ENCODE measurements at places on chromosomes 12 and 14.

DNA sequence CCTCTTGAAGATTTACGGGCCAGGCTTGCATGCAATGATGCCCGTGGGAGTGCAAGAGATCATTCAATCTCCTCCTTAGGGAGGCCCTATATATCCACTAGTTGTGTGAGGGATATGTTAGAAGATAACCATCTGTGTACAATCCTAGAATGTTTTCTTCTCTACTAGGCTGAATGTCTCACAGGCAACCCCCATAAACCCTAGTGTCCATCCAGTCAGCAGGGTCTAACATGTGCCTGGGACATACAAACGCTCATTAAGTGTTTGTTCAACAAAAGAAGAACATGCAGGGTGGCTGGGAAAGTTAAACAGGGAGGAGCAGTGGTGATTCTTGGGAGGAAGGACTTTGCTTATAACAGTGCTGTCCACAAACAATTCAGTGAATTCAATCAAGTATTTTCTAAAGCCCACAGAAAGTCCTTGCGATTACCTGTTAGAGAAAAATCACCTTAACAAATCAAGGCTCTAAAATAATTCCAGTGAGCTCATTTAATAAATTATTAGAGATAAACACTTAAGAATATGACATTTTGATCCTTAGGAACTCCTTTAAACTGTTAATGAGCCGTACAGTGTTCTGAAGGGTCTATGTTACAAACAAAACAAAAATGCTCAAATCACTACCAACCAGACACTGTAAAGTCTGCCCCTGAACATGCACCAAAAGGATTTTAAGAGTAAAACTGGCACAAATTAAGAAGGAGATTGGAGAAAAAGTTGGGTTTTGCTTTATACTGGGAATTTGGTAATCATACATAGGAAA, 96.6 kb upstream of the FERMT2 start:
- no peak for DNase-seq

GRCh38 chr14:93982230-93983007, 6.0 kb upstream of the ASB2 start:
- DNase-seq = peak; percentile 28

GRCh38 chr14:44912041-44912869, 49.5 kb downstream of the KLHL28 start:
- no peak for DNase-seq

DNA sequence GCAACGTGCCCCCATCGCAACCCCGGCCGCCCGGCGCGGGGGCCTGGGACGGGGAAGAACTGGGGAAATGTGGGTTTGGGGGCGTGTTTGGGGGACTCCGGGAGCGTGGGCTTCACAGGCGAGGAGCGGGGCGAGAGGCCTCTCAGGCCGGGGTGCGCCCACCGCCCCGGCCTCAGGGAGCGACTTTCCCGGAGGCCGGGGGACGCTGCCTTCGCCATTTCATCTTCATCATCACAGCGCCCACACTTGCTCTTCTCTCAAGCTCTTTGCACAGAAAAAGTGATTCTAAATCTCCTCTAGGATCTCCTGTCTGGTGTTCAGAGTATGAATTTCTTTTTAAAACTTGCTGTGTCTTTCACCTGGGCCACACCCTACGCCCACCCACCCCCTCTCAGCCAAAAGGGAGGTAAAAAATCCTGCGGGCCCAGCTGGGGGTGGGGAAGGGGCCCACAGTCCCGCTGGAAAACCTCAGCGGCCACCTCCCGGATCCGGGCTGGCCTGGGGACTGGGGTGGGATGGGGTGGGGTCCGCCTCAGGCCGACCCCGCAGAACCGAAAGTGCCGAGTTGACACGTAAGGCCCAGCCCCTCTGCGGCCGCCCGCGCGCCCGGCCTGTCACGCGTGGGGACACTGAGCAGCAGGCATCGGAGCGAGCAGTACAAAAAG, 7.4 kb downstream of the CDKN1B start:
- DNase-seq = no peak

DNA sequence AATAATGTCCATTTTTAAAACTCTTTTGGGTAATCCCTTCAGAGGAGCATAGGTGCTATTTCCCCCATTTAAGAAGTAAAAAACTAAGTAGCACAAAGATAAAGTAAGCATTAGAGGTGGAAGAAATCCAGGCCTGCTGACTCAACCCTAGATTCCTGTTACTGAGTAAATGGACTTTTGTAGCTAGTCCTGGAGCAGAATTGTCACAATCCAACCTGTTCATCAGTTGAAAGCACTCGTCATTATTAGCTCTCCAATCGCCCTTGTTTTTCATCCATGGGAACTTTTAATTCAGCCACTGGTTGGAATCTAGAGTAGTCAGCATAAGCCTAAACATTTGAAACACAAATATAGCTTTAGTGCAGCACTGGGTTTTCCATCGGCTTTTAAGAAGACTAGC, 139.5 kb upstream of the AMIGO2 start:
- DNase-seq = no peak

GRCh38 chr14:92903359-92903758, 19.6 kb upstream of the CHGA start:
- no peak for DNase-seq

DNA sequence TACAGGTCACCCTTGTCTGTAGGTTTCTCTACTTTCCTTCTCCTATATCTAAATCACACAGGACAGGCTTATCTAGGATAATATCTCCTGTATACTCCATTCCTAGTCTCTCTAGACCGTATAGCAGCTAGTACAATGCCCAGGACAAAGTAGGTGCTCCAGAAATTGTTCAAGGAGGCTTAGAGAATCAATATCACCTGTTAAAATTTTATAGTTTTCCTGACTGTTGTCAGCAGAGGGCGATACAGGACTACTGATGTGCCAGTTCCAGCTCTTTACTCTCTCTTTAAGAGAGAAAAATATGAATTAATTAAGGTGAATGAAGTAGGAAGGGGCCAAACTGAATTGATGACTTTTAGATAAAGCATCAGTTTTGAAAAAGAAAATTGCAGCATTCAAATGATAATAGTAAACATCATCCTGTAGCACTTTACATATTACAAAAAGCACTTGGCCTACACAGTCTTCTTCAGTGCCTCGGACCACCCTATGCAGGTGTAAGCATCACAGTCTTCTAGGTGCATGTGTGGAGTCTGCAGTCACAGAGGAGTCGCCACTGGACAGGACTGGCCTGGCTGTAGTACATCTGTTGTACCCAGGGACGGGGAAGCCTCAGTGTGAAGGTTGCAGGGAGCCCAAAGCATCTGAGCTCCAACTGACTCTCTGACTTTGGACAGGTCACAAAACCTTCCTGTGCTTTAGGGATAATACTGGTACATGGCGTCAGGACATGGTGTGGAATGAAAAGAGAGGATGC, 61.9 kb upstream of the MAX start:
- no peak for DNase-seq

DNA sequence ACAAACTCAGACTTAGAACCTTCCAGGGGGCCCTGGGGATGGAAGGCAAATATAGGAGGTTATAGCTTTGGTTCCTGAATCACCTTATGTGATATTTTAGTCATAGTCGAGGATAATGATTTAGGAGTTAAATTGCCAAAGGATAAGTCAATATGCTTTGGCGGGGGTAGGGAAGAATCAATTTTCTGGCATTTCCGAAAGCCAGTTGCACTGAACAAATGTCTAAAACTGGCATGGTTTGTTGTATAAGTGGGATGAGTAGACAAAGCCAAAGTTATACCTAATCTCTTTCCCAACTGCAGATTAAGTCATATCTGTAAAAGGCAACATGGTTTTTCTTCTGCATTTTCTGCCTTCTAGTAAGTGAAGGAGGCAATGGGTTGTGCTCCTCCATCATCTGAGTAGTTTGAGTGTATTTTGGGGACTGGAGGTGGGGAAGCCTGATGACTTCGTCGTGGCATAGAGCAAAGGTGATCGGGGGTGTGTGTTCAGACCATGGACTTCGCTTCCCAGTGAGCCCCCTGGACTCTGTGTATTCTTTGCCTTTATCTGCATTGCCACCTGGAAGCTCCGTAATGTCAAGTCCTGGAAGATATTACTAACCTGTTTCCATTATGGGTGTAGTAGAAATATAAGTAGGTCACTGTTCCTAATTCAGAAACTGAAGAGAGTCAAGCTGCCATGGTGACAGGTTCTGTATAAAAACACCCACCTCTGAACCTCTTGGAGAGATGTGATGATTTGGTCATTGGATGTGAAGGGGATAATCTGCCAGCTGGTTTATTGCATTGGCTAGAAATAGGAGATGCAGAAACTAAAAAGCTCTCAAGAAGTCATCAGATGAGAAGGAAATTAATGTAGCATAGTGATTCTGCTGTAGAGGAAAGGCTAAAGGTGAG, 24.5 kb downstream of the PPFIBP1 start:
- no peak for DNase-seq

DNA sequence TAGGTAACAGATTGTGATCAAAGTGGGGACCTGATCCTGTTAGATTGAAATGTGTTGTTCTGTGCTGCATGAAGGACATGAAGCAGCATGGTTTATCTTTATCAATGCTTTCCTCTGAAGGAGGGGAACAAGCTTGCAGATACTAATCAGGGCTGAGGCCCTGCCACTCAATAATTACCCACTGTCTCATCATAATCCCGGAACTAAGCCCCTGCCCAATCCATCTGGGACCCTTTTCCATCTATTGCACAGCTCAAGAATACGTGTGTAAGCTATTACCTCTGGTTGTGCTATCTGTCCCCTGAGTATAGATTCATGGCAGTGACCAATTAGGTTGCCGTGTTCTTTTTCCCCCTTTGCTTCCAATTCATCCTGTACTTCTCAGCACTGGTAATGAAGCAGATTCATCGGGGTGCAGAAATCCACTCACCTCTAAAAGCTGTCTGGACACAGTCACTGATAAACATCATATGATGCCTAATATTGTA, 67.8 kb downstream of the OTX2 start:
- no peak for DNase-seq

GRCh38 chr12:81231574-81232368, 153.9 kb downstream of the ACSS3 start:
- DNase-seq = no peak

DNA sequence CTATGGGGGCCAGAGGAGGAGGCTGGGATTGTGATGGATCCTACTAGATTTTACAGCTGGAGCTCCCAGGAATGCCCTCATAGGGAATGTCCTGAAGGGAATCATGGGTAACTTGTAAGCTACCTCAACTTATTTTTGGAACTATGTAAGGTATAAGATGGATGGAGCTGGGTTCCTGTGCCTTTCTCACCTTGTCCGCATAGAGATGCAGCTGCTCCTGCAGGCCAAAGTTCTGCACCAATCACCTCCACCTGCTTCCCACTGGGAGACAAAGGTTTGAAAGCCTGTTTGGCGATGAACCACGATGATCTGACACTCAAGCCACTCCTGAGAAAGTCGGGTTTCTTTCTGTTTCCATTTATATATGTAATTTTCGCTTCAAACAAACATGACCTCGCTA, 648 bp upstream of the AKAP5 start:
- DNase-seq = no peak

DNA sequence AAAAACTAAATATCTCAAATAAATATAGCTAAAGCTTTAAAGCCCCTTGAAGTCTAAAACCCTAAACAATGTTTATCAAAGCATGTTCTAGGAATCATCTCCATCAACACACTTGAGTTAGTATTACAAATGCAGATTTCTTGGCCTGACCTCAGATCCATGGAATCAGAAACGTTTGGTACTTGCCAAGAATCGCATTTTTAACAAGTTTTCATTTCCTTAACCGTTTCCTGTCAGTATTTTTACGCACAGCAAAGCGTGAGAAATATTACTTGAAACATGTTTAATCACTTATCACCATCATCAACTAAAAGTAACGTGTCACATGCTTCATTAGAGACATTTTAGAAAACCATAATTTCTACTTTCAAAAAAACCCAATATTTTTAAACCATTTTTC, 9.7 kb downstream of the SLCO1C1 start:
- no peak for DNase-seq
